ENCODE measurements at places on chromosomes 12 and 14.

DNA sequence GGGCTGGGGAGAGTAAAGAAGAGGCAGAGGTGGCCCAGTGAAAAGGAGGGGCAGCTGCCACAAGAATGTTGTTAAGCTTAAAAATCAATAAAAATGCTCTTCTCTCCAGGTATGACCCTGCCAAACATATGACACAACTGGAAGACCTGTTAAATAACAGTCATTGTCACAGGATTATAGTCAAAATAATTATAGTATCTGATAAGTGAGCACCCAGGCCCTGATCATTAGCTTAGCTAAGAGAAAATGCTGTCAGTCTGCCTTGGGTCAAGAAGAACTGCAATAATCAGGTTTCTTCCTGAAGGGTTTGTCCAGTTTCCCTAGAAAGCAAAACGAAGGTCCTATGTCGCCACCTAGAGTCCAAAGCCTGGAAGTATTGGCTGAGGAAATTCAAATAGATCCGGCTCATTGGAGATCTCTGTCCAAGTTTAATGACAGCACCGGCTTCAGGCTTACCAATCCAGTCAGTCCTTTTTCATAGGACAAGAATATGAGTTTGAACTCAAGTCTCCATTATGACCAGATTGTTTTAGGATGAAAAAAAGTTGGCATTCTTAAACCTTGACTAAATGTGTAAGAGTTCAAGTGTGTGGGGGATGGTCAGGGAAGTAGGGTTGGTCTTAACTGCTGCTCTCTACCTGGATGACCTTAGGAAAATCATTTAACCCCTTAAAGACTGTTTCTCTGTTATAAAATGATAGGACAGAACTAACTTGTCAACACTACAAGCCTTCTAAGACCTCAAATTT is 22.5 kb upstream of the NKX2-8 start:
- DNase-seq: peak; percentile 8

- no peak for DNase-seq
Measured at GRCh38 chr12:16927259-16927658, 321.3 kb upstream of the LMO3 start.

GRCh38 chr12:110708917-110709316 is 20.0 kb upstream of the HVCN1 start:
- DNase-seq: no peak

DNA sequence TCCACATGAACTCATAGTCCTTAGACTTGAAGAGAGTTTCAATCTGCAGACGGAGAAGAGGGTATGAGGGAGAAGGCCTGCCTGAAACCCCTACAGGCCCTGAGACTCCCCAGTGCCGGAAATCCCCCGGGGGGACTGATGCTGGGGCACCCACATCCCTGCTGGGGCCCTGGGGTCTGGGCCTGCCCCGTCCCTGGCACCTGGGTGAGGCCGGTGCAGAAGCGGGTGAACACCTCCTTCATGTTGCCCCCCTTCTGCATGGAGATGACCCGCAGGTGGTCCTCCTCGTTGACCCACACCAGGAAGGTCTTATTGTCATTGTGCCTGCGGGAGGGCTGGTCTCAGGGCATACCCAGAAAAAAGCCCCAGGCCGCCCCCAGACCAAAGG is 2.4 kb downstream of the CKB start:
- DNase-seq: no peak

DNA sequence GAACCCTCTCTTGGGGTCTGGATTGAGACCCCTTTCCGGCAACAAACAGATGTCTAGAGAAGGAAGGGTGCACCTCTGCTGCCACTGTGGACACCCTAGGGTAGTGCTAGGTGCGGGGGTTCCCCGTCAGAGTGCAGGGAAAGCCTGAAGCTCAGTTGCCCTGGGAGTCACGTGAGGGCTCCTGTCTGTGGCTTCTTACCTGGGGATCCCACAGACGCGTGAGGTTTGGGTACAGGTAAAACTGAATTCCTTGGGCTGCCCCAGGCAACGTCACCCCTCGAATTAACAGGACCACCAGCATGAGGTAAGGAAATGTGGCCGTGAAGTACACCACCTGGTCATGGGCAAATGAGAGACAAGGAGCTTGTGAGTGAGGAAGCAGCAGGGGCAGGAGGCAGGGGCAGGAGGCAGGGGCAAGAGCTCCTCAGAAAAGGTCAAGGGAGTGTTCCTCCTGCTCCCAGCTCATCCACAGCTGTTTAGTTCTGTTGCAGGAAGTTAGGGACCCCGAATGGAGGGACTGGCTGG is 21.0 kb upstream of the SLC6A12 start:
- no peak for DNase-seq

GRCh38 chr12:122293081-122293480 is 26.8 kb upstream of the VPS33A start:
- no peak for DNase-seq

DNA sequence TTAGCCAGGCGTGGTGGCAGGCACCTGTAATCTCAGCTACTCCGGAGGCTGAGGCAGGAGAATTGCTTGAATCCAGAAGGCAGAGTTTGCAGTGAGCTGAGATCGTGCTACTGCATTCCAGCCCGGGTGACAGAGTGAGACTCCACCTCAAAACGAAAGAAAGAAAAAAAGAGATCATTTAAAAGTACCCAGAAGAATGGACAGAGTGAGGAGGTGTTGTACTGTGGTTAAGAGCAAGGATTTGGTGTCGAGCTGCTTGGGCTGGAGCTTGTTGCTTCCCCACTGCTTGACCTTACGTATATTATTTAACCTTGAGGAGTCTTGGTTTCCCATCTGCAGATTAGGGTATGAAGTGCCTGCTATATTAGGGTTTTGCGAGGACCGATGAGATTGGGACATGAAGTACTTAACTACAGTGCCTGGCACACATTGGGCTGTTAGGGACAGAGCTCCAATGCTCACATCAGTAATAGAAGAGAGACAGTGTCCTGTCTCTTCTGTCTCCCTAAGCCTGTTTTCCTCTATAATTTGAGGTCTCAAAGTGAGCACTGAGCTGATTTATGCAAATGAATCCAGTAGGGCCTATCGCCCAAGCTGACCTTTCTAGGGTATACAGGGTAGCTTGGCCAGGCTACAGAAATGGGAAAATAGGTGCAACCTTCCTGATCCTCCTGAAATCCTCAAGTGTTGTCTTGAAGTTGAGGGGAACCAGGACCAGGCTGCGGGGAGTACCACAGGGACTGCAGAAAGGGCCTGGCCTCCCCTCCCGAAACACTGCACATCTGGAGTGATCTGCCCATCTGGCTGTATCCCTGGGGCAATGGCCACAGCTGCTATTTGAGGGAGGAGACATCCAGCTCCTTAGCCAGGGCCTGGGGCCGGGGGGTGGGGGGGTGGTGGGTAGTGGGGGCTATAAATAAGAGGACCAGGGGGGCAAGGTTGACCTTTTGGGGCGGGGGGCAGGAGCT is 8.6 kb upstream of the HDAC7 start:
- DNase-seq: no peak

DNA sequence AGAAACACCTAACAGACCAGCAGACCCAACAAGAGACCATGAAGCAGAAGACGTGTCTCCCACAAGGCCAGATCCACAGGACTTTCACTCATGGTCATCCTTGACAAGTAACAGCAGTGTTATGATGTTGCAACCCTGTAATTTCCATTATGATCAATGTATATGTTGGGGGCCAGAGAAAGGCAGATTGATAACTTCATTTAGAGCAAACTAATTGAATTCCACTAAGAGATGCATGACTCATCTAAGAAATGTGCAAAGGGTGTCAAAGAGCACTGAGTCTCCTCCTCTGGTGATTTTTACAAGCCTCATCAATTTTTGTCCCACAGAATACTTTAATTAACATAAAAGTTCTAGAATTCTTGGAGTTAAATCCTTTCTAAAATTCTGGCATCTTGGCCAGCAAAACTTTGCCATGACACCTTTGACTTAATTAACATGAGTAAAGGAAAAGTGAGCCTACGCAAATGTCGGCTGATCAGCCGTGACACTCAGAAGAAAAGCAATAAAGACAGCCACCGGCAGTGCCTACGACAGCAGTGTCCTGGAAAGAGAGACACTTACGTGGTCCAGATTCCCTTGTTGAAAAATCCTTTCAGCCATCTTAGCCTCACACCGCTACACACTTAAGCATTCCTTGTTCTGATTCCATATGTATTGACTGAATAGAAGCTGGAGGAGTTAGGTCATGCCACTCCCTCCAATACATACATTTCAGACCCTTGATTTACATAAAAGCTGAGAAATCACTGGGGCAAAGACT is 370.2 kb upstream of the CCDC196 start:
- no peak for DNase-seq
